ENCODE measurements at places on chromosomes 3 and 15.

GRCh38 chr15:31457631-31458526 is 131.2 kb downstream of the KLF13 start:
- DNase-seq: no peak

DNA sequence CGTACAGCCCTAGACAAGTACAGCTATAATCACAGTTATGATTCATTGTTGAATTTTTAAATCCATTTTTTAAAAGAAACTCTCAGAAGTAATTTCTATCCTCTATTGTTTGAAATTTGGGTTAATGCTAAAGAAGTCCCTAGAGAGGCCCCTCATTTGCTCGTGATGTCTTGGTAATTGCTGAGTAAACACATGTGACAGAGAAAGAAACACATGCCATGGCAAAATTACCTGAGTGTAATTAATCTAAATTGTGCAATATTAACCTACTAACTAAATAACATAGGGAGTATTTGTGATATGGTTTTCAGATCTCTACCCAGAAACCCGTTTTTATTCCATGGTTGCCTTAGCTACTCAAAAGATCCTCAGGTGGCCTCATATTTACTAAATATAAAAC is 10.8 kb downstream of the NEK10 start:
- DNase-seq: no peak

GRCh38 chr3:97928986-97929385 is 43.2 kb downstream of the RIOX2 start:
- DNase-seq: no peak

DNA sequence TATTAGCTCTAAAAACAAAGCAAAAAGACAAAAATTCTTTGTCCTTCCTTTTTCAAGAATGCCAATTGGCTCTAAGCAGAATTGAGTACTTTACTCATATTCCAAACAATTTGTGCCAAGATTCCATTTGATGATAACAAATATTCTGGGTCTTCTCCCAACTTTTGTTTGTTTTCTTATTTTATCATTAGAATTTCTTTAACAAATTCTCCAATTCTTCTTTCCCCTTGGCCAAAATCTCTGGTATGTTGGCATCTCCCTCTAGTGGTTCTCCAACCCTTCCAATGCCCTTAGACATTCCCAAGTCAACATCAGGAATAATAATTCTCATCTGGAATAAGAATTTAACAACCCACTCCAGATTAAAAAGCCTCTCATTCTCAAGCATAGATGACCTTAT is 5.3 kb downstream of the CPOX start:
- DNase-seq: no peak

- DNase-seq: no peak
Observed at GRCh38 chr3:193030276-193030675, 112.6 kb upstream of the MB21D2 start.

DNA sequence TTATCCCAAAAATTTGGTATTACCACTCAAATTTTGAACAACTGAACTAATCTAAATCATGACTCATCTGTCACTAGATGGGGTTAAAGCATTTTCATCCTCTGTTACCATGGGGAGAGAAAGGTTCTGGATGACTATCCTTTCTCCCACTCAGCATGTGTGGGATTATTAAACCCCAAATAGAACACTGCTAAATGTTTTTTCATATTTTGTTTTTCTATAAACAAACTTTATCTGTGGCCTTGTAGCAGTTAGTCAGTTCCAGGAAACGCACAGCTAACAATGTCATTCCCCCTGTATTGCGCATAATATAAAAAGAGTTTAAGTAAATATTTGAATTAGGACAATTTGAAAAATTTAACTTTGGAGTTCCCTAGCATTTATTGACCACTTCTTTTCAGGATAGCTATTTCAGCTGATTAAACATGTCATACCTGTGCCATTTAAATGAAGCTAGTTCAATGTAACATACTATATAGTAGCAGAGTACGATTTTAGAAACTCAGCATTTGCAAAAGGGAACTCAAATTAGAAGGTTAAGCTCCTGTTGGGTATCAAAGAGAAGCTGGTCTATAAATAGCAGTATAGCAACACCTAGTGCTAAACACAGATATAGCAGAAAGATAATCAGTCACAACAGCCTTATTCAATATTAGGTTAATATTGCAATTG is 9.2 kb upstream of the TMEM212 start:
- no peak for DNase-seq

- DNase-seq: no peak
Observed at GRCh38 chr3:127712881-127713771, 40.4 kb downstream of the ABTB1 start.

DNA sequence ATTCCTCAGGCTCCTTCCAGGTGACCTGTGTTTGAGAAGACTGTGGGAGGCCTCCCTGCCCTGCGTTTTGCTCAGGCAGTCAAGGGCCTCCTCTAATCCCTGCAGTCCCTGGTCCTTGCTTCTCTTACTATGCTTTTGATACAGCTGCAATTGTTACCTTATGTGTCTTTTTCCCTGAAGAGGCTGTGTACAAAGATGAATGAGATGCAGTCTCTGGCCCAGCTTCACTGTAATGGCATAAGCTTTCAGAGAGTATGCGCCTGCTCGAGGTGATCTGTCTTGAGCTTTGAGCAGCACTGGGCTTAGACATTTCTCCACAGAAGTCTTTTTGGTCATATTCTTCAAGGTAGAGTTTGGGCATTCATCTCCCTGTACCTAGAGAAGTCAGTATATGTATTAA is 129.6 kb downstream of the AKAP13 start:
- no peak for DNase-seq

- DNase-seq: no peak
Observed at GRCh38 chr3:161414907-161415306, 43.6 kb upstream of the SPTSSB start.

Measured in GOT3 (cell line).